ENCODE measurements at places on chromosomes 3 and 15. TPM values are rescaled to one million over a fixed set of nuclear protein-coding genes. Genes with fewer than 3 reads are reported as not detected.

Gene FAM81A
- total RNA-seq: 6.6 TPM

Gene KBTBD13
- total RNA-seq: not detected

- DNase-seq: no peak
These were observed 23.3 kb downstream of the CLDN18 start for GRCh38 chr3:138033202-138033691.

Gene CD86
- total RNA-seq: not detected

GRCh38 chr3:30342318-30343060 lies 263.9 kb upstream of the TGFBR2 start:
- DNase-seq: peak; percentile 89

Gene UBA3
- 45.6 TPM for total RNA-seq
